Activated naive CD4-positive, alpha-beta T cell treated with anti-CD3 and anti-CD28 coated beads, Interleukin-2, amount 50 U/mL, for 16 hours (primary cell): ENCODE measurements at places on chromosomes 4 and X.
A peak's percentile ranks its signal among the peaks of the same experiment; 100 is the strongest.

DNA sequence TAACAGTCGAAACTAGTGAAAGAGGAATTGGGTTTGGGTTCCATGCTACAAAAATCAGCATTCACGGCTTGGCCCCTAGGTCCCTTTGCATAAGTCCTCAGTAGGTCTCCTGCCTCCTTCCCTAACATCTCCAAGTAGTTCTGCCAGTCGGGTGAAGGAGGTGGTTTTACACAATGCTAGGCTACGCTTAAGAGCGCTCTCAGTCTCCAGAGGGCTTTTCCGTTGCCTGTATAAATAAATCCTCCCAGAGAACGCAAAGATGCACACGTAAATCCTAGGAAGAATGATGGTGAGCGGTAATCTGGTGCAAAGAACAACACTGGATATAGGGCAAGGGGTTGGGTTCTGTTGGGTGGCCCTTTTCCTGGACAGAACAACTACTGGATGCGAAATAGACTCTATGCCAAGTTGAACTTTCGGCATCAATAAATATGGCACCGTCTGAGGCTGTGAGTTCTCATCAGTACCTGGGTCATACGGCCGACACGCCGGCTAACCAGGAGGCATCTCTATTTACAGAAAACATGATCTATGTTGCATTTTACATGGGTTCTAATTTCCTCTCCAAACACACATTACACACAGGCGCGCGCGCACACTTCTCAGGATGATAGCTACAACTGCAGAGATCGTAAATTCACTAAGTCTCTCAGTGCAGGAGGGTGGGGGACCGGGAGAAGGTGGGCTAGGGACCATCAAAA is 1.3 kb downstream of the CAMK2D start:
- peak; percentile 53 for DNase-seq

DNA sequence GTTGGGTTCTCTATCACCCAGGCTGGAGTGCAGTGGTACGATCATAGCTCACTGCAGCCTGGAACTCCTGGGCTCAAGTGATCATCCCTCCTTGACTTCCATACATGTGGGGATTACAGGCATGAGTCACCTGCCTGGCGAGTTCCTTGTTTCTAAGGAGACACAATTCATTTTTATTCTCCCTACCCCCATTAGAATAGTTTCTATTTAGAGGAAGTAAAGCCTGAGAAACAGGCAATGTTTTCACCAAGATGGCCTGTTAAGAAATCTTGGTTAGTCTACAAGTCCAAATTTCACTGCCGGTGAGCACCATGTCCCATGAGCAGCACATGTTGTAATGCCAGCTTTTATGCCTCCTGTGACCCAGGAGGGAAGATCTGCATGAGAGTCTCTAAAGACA is 5.7 kb downstream of the CYBB start:
- DNase-seq, result no peak

- no peak for DNase-seq
These were observed 52.1 kb upstream of the RASGEF1B start for GRCh38 chr4:81523672-81524327.

DNA sequence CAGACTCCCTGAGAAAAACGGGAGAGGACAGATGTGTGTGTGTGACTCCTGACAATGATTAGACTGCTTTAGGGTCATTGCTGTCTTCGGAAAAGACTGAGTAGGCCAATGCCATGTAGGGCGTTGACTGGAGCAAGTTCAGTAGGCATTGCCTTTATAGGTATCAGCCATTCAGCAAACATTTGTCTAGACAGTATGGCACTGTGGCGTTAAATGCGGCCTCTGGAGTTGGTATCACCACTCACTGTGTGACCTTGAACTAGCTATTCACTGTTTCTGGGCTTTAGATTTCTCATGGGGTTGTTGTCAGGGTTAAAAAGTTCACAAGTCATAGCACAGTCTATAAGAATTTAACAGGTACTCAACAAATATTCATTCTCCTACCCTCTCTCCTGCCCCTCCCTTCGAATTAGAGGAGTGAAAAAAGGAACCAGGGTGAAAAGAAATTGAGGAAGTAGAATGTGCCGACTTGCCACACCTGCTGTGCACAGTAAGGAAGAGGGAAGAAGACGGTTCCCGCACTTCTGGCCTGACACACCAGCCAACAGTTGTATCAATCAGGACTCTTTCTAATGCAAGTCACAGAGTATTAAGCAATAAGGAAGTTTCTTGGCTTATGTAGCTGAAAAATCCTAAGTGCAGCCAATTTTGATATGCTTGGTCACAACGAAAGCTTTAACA is 83.2 kb upstream of the PLAC8 start:
- no peak for DNase-seq

GRCh38 chr4:76679691-76680090 is 218.3 kb downstream of the SOWAHB start:
- DNase-seq, result no peak

DNA sequence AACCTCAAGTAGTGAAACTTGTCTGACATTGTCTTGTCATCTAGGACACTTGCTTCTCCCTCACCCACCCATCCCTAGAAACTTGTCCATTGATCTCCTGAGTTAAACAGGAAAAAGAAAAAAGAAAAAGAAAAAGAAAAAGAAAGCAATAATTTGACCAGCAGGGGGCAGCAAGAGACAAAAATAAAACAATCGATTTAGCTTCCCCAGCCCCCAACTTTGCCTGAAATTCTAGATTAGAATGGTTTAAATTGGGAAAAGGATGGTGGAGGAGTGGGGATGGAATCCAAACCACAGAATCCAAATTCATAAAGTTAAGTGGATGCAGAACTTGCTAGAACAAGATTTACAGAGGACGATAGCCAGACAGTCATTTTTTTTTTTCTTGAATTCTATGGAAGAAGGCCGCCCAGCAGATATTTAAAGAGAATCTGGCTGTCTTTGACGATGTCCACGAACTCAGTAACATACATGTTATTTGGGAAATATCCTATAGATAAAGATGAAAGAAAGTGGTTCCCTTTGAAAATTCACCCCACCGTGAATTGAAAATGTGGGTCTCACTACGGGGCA is 282.9 kb downstream of the USP46 start:
- DNase-seq, result no peak
